Liver (tissue), 10 donors: ENCODE measurements at places on chromosomes 11 and 22. TPM values are rescaled to one million over a fixed set of nuclear protein-coding genes. Genes with fewer than 3 reads are reported as not detected.

Gene ROBO4
- 17.2 TPM for total RNA-seq

GRCh38 chr11:6654281-6655019 is 1.2 kb downstream of the DCHS1 start:
- H3K27me3 ChIP-seq, result no peaks in the 10 kb centered on the region
- H3K36me3 ChIP-seq, result no peaks in the 10 kb centered on the region
- H3K4me1 ChIP-seq, result no peaks in the 10 kb centered on the region
- H3K4me3 ChIP-seq, result no peak overlapping the region

- H3K36me3 ChIP-seq, result no peaks in the 10 kb centered on the region
- H3K4me3 ChIP-seq, result no peak overlapping the region
- no peak overlapping the region for H3K27ac ChIP-seq
- no peak for DNase-seq
- no peaks in the 10 kb centered on the region for H3K27me3 ChIP-seq
Measured at GRCh38 chr11:6067502-6067901, 36.9 kb upstream of the OR56A1 start.

DNA sequence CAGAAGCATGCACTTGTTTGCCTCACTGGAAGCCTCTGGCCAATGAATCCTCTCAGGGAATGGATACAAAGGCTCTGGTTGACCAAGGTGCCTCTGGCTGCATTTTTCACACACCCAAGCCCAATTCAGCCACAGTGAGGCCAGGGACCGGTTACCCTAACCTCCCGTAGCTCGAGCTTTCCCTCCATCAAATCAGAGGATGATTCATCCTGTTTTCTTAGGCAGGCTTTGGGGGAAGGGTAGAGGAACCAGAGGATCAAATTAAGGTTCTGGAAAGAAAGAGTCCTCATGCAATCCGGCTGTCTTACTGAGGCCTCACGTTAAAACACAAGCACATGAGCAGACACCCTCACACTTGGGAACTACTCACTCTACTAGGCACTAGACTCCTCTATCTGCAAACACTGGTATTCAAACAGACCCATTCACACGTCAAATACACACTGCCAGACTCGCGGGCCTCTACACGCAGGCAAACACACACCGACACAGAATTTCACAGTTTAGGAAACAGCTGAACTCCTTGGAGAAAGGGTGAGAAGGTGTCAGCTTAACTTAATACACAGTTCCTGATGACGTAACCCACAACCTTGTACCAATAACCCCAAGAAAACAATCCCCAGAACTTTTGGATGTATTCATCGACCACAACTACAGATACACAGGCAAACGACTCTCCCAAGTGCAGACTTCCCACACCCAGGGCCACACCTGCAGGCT is 12.4 kb downstream of the NRXN2 start:
- H3K27me3 ChIP-seq, result peaks cover 27% of the 10 kb centered on the region
- DNase-seq, result no peak
- no peak overlapping the region for H3K4me3 ChIP-seq
- H3K4me1 ChIP-seq, result peaks cover 5% of the 10 kb centered on the region
- H3K27ac ChIP-seq, result no peak overlapping the region

GRCh38 chr11:84256618-84257017 is 970.5 kb upstream of the CCDC90B start:
- H3K27me3 ChIP-seq, result no peaks in the 10 kb centered on the region
- H3K4me3 ChIP-seq, result no peak overlapping the region
- no peak for DNase-seq
- H3K4me1 ChIP-seq, result peaks cover 2% of the 10 kb centered on the region
- H3K27ac ChIP-seq, result no peak overlapping the region
